Kidney (tissue), 22 donors: ENCODE measurements at places on chromosomes 12 and 14. TPM values are rescaled to one million over a fixed set of nuclear protein-coding genes. Genes with fewer than 3 reads are reported as not detected.

GRCh38 chr12:42873401-42873800 is 283.9 kb upstream of the PRICKLE1 start:
- no peak for DNase-seq

DNA sequence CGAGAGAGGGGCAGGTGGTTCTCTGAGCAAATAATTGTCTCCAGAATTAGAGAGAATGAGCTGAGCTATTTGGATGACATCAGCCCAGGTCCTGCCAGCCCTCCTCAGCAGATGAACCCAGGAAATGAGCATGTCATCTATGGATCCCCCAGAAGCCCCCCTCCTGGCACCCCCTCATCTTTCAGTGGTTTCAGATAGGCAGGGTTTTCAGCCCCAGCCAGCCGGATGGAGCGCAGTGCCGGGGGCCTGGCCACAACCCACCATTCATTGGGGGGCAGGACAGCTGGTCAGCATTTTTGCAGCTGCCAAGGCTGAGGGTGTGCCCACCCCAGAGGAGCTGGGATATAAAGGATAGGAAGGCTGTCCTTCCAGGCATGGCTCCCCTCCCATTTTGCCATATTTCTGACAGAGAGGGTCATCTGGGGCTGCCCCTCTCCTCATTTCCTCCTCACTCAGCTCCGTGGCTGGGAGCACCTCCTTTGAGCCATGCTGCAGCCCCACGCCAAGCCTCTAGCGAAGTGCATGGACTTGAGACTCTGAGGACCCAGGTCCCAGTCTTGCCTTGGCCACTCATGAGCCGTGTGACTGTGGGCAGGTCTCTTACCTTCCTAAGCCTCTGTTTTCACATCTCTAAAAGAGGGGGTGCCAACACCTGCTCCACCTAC is 6.0 kb upstream of the KRT71 start:
- peak; percentile 62 for DNase-seq

- DNase-seq: peak; percentile 85
These were observed 67.8 kb upstream of the CAPRIN2 start for GRCh38 chr12:30822385-30823155.

- DNase-seq: no peak
These were observed 141.9 kb downstream of the BICD1 start for GRCh38 chr12:32248441-32249140.

GRCh38 chr12:33944703-33945437 is 77.4 kb upstream of the ALG10 start:
- DNase-seq: no peak

GRCh38 chr12:78403681-78404080 is 460.9 kb upstream of the SYT1 start:
- DNase-seq: no peak

PCED1B gene
- total RNA-seq: 9.2 TPM

GRCh38 chr14:47439953-47440352 is 235.5 kb downstream of the MDGA2 start:
- DNase-seq: no peak

DNA sequence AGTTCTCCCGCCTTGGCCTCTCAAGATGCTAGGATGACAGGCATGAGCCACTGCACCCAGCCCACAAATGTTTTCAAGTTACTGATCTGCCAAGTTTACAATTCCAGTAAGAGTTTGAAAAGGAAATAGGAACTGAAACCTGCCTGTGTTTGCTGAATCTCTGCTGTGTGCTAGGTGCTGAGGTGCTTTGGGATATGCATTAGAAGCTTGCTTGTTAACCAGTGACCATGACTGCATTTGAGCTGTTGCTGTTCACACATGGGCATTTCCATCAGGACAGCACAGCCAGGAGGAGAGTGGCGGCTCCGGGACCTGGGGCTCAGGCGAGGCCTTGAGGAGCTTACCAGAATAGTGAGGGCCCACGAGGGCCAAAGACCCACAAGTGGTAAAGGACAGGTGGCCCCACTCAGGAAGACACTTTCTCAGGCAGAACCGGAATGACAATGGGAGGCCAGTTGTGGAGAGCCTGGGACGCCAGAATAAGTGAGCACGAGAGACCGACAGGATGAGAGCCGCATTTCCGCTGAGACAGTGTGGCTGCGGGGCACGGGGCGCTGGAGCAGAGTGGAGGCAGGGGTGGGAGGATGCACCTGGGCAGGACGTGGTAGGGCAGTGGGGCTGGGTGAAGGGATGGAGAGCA is 54.5 kb upstream of the MMP17 start:
- DNase-seq: no peak

DNA sequence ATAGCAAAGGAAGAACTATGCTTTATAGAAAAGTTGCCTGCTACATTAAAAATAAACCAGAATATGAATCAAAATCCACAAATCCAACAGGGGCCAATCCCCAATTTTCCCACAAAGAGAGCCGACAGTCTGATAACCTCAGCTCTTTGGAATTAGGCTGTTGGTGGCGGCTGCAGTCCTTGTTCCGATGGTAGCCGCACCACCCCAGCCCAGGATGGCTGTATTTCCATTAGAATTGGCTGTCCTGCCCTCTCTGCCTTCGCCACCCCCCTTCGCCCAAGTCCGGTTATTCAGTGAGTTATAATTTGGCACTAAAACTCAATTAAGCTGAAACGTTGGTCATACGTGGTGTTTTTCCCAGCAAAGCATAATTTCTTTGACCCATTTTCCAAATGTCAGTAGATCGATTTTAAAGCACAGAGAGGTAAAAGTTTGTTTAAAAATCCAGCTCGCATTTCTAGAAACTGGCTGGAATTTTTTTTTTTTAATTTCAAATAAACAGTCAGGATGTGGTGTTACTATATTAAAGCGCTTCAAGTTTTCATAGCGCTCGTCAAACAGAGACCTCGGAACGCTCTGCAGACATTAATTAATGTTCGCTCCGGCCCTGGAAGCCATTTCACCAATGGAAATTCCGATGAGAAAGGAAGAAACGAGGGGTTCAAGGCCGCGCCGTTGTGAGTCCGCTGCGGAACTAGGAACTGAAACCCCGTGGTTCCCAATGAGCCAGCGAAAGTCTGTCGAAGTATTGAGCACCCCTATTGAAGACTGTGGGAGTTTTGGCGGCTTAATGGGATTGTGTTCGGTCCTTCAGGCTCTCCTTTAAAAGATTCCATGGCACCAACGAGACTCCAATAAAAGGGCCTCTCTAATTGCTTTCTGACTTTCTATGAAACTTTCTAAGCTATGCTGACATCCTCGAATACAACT is 104.8 kb upstream of the DIO3 start:
- DNase-seq: no peak

CEBPE gene
- not detected for total RNA-seq

NGB gene
- total RNA-seq: not detected

DNA sequence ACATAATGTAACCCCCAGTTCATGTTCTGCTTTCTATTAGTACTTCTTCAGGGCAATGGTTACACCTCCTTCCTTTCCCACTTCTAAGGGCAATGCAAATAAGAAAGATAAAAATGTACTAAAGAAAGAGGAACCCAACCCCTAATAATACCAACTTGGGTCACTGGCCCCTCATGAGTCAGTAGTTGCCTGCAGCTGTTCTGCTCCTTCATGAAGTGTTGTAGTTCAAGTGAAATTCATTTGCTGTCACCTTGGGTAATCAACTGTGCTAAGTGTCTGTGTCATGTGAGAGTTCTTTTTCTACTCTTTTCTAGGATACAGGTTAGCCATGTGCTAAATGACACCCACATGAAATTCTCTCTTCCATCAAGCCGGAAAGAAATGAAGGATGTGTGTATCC is 91.8 kb downstream of the PLXNC1 start:
- DNase-seq: no peak

DNA sequence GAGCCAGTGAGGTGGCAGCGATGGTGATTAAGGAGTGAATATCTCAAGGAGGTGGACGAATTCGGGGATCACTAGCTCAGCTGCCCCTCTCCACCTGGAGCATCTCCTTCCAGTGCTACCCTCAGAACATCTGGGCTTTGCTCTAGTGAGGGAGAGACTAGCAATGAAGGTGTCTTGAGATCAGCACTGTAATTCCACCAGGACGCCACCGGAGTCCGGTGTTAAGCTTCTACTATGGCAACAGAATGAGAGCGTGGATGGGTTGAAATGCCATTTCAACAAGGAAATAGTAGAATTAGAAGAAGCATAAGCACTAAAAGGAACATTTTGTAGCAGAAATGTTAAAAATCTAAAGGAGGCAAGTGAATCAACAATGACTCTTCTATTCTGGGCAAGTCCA is 61.1 kb downstream of the NTF3 start:
- no peak for DNase-seq

GRCh38 chr12:112839386-112839972 is 47.9 kb downstream of the RPH3A start:
- no peak for DNase-seq

DNA sequence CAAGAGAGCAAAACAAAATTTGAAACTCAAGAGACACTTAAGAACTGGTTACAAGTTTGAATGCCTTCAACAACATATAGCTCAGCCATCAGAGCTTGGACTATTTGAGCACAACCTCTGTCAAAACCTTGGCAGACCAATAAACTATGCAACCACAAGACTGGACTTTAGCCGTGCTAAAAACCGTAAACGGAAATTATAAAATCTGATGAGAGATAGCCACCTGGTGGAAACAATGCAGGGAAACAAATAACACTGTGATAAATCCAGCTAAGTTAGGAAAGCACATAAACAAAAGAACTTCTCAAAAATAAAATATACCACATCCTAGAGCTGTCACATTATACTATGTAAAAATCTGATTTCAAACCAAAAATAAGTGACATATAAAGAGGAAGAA is 1074.2 kb upstream of the NOVA1 start:
- no peak for DNase-seq

DNA sequence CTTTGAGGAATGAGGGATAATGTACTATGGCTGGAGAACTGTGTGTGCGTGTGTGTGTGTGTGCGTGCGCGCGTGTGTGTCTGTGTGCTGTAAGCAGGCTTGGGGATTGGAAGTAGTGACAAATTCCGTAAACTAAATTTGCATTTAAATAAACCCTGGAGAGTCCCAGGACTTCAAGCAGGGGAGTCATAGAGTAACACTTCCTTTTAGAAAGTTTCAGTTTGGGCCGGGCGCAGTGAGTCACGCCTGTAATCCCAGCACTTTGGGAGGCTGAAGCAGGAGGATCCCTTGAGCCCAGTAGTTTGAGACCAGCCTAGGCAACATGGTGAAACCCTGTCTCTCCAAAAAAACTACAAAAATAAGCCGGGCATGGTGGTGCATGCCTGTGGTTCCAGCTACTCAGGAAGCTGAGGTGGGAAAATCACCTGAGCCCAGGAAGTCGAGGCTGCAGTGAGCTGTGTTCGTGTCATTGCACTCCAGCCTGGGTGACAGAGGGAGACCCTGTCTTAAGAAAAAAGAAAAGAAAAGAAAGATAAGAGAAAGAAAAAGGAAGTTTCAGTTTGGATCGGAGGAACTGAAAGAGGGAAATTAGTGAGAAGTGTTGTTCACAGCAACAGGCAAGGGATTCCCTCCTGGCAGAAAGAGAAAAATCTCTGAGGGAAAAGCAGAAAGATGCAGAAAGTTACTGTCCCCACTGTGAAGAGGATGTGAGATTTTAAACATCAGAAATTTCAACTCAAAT is 222.7 kb upstream of the SOX5 start:
- DNase-seq: no peak

MIPOL1 gene
- 14.8 TPM for total RNA-seq

GLS2 gene
- total RNA-seq: 2.5 TPM

DNA sequence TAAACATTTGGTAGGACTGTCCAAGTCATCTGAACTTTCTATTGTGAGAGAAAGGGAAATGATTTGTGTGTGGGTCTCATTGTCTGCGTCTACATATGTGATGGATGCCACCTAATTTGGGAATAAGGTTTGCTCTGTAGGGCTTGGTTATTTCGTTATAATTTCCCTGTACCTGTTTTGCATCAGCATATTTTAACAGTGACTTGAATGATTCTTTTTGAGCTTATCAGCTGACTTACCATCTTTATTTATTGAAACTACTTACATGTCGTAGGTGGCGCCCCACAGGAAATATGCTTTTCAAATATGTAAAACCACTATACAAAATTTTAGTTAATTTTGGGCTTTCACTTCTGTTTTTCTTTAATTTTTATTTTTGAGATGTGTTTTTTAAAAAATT is 56.5 kb upstream of the BCAT1 start:
- DNase-seq: no peak

CLEC6A gene
- not detected for total RNA-seq

DNA sequence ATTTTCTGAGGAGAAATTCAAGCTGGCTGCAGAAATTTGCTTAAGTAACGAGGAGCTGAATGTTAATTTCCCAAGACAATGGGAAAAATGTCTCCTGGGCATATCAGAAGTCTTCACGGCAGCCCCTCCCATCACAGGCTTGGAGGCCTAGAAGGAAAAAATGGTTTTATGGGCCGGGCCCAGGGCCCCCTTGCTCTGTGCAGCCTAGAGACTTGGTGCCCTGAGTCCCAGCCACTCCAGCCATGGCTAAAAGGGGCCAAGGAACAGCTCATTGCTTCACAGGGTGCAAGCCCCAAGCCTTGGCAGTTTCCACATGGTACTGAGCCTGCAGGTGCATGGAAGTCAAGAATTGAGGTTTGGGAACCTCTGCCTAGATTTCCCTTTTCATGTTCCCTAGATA is 24.3 kb upstream of the HSP90AA1 start:
- DNase-seq: no peak

CACNA1C gene
- 17.4 TPM for total RNA-seq
